ENCODE measurements at places on chromosomes 3 and 15.

DNA sequence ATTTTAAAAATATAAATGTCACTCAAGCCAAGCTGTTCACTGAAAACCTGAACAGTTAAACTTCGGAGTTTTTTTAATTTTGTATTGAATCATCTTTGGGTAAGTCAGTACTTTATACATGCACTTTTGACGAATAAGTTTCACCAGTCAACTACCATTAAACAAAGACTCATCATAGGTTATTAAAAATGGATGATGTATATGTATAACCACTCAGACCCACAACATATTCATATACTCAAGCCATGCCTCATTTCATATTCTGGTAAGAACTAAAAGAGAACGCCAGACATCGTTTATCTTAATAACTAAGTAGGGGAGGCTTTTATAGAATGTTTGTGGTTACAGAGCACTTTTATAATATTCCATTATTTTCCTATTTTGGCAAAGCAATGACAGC is 18.3 kb downstream of the MSL2 start:
- DNase-seq: no peak

DNA sequence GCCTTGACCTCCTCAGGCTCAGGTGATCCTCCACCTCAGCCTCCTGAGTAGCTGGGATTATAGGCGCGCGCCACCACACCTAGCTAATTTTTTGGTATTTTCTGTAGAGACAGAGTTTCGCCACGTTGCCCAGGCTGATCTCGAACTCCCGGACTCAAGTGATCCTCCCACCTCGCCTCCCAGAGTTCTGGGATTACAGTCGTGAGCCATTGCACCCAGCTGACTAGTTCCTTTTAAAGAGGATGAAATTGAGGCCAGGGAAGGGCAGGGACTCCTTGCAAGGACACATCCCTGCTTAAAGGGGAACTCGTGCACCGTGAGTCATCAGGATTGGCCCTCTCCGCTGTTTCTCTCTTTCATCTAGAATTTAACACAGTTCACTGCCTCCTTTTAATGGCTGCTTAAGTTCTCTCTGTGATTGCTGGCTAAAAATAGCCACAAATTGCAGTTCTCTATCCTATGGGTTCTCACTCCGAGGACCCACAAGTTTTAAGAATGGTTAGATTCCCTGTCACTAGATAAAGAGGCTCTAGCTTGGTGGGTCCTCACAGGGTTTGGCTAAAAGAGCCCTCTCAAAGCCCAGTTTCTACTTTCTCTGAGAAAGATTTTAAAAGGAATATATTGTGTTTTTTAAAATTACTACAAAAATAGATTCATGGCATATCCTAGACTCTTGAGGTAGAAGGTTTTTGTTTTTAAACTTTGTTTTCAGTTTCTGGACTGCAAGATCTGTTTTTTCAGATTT is 1.4 kb downstream of the CRTAP start:
- peak; percentile 81 for DNase-seq

- DNase-seq: no peak
These were observed 39.5 kb downstream of the NR2F2 start for GRCh38 chr15:96369825-96370621.

DNA sequence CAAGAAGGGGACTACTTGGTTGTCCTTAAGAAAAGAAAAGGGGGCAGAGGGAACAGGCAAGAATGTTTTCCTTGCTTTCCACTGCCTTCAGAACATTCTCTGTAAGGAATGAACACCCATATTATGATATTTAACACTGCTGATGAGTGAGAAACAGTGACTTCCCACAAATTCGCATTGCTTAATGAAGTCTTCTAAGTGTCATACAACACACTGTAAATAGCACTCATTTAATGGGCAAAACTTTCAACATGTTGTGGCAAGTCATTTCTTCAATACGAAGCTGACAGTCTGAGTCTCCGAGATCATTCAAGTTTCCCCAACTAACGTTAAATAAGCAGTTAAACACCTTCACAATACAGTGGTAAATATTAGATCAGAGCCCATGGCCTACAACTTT is 464.4 kb downstream of the SHQ1 start:
- DNase-seq: no peak

DNA sequence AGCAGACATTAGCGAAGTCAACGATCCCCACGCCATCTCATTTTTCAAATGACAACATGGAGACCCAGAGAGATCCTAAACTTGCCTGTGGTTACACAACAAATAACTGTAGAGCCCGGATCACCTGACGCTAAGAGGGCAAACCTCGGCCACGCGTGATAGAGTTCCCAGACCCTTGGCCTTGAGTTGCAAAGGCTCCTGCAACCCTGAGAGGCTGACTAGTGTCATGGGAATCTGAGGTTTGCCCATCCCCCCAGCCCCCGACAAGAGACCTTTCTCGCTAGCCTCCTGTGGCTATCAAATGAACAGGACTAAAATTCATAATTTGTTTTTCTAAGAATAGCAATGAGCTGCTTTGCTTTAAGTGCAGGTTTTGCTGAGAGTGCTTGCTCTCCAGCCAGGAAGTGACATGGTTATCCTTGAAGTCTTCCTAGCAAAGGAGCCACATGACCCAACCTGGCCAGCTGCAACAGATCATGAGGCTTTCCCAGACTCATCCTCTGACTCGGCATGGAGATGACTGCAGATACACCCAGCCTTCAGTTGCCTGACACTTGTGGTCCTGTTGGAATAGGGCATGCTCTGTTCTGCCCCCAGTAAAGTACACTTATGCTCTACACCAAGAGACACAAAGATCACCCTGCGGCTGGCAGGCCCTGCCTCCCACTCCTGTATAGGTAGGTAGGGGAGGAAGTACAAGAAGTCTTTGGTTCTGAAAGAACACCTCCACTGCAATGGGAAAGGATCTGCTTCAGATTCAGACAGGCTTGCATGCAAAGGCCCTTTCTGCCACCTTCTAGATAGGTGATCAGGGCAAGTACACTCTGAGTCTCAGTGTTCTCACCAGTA is 36.0 kb downstream of the MCF2L2 start:
- peak; percentile 19 for DNase-seq

GRCh38 chr15:69089258-69089657 is 71.2 kb upstream of the GLCE start:
- DNase-seq: no peak
